ENCODE measurements at places on chromosomes 3 and 15.

DNA sequence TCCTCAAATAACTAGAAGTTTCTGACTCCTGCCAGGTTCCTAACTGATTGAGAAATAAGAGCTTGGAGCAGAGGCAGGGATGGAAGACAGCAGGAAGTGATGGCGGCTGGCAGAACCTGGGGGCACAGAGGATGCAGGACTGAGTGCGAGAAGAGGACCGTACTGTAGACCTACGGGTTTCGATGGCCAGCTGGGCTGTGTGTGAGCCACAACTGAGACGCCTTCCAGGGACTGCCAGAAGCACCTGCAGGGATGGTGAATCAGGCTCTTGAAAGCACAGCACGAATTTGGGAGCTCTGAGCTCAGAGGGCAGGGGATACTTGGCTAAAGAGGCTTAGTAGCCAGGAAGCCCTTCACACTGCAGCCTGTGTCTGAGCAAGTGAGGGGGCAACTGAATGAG lies 165.6 kb downstream of the ABHD5 start:
- DNase-seq, result no peak

DNA sequence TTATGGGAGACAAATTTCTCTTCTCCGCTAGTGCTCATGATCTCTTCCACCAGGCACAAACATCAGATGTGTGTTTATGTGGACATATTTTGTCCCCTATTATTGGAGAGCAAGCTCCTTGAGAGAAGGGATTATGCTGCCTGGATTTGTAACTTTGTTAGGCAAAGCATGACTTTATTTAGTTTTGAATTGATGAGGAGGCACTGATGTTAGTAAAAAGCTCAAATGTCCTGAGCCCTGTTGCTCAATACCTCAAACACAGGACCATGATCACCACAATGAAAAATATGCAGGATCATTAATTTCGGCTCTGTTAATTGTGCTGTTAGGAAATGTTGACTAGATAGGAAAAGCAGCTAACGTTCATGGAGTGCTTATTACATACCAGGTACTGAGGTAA lies 29.1 kb downstream of the SCG5 start:
- DNase-seq, result no peak

DNA sequence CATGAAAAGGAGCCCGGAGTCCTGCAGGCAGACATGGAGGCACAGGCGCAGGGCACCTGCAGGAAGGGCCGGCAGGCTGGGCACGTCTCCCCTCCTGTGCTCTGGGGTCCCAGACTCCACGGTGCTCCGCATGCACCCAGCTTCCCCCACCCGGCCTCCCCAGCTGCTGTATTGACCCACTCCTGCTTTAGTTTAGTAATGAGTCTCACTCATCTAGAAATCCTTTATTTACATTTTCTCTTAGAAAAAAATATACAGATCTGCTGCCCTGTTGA lies 8.5 kb downstream of the MESP2 start:
- peak; percentile 13 for DNase-seq

- no peak for DNase-seq
Measured at GRCh38 chr15:41631880-41632470, 28.2 kb upstream of the MGA start.

- DNase-seq, result no peak
Measured at GRCh38 chr3:31103623-31104180, 209.2 kb upstream of the GADL1 start.

- DNase-seq, result no peak
Measured at GRCh38 chr3:71896751-71897150, 111.8 kb upstream of the PROK2 start.

DNA sequence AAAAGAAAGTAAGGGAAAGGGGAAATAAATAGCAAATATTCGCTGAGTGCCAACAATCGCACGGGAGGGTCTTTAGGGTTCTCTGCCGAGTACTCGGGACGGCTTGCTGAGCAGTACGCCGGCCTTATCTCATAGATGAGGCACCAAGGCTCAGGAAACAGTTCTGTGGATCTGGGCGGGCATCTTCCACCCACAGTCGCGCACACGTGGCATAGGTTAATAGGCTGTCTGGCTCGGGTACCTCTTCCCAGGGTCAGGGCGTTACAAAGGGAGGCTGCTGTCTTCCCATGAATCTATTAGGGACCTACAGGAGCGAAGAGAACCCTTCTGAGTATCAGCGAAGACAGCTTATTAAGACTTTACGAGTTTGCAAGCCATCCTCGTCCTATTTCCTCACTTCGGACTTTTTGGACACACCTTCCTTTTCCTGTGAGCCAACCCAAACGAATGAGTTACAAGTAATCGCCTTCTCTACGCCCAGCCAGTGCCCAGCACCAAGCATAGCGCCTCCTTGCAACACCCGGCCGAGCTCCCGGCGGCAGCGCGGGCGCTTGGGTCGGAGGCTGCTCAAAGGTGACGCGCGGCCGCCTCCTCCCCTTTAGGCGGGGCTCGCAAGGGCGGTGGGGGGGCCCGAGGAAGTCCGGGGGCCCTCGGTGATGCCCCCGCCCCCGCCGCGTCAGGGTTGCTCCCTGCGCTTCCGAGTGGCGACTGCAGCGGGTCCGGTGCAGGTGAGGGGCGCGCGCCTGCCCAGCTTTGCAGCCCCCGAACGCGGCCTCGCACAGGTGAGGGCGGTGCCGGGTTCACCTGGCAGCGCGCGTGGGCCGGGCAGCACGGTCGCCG lies at the start of gene MCTP2:
Gene MCTP2, plus strand, starts transcription at position 679 of the 840 bp plus-strand sequence. CDS start 66,705 bp downstream, outside the sequence.
- peak; percentile 88 for DNase-seq

DNA sequence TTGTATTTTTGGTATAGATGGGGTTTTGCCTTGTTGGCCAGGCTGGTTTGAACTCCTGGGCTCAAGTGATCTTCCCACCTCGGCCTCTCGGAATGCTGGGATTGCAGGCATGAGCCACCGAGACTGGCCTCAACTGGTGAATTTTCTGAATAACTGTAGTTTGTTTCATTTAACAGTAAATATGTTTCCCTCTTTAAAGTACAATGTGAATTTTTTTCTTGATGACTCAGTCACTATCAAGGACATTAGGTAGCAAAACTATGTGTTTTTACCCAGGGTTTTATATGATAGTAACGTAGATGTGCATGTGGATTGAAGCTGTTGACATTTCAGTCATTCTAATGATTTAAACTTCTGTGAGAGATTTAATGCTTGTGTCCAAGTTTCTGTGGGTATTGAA lies 40.2 kb upstream of the MAPKBP1 start:
- DNase-seq, result no peak

GRCh38 chr3:177168431-177168830 lies 28.9 kb downstream of the TBL1XR1 start:
- DNase-seq, result no peak

- no peak for DNase-seq
Measured at GRCh38 chr15:34772312-34772711, 17.5 kb upstream of the GJD2 start.

GRCh38 chr3:83093222-83093572 lies 1331.8 kb upstream of the GBE1 start:
- DNase-seq, result no peak

GRCh38 chr3:24595796-24596195 lies 101.1 kb upstream of the THRB start:
- DNase-seq, result no peak

DNA sequence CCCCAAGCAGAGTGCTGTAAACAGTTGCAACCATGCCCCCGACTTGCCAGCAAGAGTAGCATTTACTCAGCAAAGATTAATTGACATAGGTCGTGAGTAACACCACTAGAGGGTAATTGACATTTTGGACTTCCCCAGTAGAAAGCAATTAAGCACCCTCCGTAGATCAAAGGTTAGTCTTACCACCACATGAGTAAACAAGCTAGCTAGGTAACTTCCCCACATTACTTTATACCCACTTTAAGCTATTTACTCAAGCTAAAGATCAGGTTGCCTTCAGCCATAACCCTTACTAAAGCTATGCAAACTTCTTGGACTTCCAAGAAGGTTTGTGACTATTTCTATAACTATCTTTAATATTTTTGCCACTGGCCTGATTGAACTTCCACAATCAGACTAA lies 1072.7 kb downstream of the OTOL1 start:
- DNase-seq, result no peak

GRCh38 chr3:126129398-126129891 lies 45.5 kb upstream of the SLC41A3 start:
- DNase-seq, result peak; percentile 38

- no peak for DNase-seq
Measured at GRCh38 chr3:187954516-187954872, 199.5 kb upstream of the LPP start.

DNA sequence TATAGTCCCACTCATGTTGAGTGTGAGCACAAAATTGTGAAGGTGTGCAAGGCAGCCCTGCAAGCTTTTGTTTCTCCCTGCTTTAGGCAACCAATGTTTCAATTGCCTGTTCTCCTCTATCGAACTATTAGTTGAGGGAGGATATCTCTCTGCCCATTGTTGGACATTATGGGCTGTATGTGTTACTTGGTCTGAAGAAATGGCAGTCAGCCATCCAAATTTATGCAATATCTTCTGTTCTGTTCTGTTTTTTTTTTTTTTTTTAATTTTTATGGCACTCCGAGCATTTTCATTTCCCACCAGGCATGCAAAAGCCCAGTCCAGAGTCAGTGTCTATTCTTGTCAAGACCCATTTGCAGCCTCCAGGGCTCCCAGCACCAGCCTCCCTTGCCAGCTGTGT lies 44.0 kb downstream of the ANAPC13 start:
- DNase-seq, result no peak

DNA sequence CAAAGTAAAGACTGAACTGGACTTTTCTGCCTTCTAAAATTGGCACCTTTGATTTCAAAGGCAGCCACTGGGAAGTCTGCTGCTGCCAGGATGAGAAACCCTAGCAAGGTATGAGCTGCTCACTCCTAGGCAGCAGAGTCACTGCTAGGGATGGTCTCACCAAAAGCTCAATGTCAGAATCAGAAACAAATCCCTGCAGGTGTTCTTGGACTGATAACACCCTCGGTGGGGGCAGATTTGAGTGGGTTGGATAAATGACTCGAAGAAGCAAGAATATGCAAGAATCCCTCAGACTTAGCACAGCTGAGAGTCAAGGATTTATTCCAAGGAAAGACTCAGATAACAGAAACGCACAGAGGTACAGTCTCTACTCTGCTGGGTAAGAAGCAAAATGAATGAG lies 90.4 kb downstream of the PRICKLE2 start:
- DNase-seq, result no peak

DNA sequence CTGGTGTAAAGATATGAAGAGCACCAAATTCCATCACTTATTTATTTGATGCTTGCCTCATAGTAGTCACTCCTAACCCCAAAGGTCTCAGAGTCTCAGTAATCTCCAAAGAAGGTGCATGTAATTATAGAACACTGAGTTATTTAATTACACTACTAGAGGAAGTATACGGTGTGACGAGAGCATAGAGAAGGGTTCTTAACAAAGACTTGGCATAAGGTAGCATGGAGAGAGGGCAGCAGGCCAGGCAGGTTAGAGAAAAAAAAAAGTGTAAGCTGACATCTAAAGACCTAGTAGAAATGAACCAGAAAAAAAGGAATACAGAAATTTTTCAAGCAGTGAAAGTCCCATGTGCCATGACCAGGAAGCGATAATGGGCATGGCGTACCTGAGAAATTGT lies 213.3 kb upstream of the TGFBR2 start:
- no peak for DNase-seq

DNA sequence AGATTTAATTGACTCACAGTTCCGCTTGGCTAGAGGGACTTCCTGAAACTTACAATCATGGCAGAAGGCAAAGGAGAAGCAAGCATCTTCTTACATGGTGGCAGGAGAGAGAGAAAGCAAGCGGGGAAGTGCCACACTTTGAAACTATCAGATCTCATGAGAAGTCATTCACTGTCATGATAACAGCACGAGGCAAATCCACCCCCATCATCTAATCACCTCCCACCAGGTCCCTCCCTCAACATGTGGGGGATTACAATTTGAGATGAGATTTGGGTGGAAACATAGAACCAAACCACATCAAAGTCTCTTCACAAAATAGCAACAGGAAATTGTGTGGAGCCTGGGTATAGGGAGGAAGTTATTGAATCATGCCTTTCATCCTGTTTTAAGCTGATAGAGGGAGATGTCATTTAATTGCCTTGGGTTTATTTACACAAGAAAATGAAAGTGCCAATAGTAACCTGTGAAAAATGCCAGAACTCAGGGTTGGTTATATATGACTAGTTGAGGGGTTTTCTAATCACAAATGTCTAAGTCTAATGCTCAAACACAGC lies 624.8 kb upstream of the LMCD1 start:
- no peak for DNase-seq

GRCh38 chr3:4310971-4311370 lies 7.8 kb downstream of the SETMAR start:
- no peak for DNase-seq

DNA sequence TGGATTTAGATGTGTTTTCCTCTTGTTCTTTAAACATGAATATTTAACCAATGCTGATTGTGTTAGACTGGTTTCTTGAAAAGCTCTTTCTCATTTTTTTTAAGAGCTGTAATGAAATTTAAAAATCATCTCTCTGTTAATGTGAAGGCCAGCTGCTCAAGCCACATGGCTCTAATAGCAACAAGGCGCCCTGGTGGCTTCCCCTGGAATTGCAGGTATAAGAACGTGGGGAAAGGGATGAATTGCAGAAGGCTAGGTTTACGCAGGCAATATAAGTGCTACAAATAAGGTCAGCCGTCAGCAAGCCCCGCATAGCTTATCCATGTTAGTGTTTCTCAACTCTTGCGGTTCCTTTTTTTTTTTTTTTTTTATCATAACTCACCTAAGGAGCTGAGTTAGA lies 108.5 kb downstream of the SAMMSON start:
- no peak for DNase-seq

- no peak for DNase-seq
Measured at GRCh38 chr15:95929232-95929846, 401.2 kb upstream of the NR2F2 start.

GRCh38 chr3:193951859-193952258 lies 184.1 kb upstream of the HES1 start:
- DNase-seq, result no peak

DNA sequence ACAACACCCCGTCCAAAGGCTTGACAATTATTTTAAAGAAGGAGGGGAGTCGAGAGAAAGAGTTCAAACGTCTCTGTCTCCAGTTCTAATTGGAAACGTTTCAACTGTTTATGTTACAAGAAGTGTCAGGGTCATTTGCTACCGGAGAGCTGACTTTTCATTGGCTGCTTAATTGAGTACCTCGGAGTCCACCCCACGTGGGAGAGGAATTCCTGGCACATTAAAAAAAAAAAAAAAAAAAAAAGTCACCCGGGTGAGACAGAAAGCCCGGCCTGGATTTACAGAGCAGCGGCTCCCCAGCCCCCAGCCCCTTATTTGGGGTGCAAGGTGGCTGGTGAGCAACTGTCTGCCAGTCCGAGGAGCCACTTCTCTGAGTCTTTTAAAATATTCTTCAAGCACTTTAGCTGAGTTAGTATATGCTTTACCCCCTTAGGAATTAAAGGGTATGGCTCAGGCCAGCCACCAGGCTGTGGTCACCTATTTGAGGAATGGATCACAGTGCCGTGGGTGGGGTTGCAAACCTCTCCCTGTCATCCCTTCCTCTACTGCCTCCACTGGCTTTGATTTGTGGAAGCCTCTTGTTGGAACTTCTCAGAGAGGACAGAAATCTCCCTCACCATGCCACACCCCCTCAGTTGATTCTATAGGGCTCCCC lies 3.9 kb upstream of the TLE3 start:
- peak; percentile 53 for DNase-seq
